ENCODE measurements at places on chromosomes 13 and 19. TPM values are rescaled to one million over a fixed set of nuclear protein-coding genes. Genes with fewer than 3 reads are reported as not detected.

CRX gene
- not detected for total RNA-seq

KLK5 gene
- not detected for total RNA-seq

EPS8L1 gene
- total RNA-seq: 1.8 TPM

DNA sequence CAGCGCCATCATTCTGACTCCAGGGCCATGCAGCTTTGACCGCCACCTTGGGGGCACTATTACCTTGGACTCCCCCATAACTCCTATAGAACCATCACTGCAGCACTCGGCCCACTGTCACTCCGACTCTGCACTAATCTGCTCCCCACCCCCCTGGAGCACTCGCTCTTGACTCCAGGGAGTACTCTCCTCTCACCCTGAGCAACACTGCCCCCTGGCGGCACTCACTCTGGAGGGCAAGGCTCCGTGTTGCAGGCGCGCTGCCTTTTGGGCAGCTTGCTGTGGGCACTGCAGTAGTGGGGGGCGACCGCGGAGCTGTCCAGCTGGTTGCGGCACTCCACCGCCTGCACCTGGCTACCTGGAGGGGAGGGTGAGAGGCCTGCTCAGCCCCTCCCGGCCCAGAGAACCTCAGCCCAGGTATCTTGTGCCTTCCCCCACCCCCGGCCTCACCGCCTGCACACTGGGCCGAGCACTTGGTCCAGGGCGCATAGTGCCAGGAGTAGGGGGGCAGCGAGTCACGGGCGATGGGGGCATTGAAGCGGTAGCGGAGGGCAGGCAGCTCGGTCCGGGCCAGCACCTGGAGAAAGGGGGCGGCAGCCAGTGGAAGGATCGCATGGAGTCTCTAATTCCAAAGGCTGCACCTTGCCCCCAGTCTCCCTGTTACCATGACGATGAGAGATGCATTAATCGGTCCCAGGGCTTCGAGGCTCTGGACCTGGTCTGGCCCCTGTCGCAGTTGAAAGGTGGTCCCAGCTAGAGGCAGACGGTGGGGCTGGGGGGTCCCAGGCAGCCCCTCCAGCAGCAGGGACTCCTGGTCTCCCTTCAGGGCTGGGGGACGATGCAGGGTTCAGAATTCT, 8.9 kb upstream of the MYO1F start:
- DNase-seq: peak; percentile 45

- no peak for DNase-seq
These were observed 68.1 kb downstream of the ABCC4 start for GRCh38 chr13:95233026-95233635.

GRCh38 chr19:6227156-6227935, 52.4 kb downstream of the MLLT1 start:
- no peak for DNase-seq

Measured in T-helper 17 cell (primary cell).